ENCODE measurements at places on chromosomes 13 and 19.

DNA sequence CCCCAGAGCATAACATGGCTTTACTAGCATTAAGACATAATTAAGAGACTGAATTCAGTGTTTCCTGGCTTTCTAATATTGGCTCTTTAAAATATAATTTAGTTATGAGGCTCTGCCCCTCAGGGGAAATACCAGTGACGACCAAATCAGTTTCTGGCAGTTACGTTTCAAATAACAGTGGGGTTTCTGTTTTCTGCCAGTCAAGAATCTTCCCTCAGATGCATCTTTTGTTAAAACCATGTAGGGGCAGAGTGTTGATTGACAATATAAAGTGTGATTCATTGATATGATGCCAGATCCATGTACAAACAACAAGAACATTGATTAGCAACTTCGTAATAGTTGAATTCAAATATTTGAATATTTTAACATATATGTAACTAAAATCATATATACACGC lies 1169.7 kb downstream of the DIAPH3 start:
- no peak for DNase-seq

- DNase-seq, result no peak
These were observed 75.7 kb downstream of the ZNF100 start for GRCh38 chr19:21691661-21692060.

DNA sequence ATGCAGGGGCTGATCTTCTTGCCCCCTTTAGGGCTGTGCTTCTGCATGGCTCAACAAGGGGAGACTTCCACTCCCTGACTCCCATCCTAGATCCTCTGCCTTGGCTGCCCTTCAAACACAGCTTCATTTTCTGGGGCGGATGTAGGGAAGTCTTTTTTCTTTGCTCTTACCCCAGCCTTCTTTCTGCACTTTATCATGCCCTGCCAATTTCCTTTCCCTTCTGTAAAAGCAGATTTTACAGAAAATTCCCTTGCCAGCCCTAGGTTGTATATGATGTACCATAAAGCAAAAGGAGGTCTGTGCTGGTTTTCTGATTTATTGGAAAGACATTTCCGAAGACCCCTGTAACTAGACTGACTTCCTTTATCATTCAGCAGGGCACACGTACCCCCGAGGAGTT lies 283.4 kb downstream of the SHISA2 start:
- no peak for DNase-seq

DNA sequence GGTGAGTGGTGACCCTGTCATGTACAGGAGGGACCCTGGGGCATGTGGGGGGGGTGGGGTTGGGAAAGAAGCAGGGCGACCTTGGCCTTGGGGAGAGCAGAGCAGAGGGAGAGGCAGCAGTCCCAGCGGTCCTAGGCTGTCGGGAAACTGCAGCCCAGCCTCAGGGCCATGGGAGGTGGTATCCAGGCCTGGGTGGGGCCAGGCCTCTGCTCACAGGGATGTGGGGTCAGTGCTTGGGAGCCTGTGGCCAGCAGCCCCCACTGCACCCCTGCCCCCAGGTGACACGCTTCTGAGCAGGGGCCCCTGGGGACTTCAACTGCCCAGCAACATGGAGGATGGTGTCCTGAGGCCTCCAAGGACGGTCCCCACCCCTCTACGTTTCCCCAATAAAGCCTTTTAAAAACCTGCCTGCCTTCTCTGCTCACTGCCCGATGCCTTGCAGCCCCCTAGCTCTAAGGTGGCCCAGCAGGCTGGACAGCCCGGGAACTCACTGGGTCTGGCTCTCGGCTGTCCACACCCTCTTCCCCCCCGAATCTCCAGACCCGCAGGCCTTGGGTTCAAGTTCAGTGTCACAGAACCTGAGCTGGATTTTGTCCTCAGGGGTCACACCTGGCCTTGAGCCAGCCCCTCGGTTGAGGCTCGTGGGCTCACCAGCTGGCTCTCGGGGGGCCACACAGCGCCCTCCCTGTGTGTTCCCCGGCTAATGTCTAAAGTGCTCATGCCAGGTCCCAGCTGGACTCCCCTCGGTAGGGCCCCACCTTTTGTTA lies 6.9 kb downstream of the PNKP start:
- no peak for DNase-seq

DNA sequence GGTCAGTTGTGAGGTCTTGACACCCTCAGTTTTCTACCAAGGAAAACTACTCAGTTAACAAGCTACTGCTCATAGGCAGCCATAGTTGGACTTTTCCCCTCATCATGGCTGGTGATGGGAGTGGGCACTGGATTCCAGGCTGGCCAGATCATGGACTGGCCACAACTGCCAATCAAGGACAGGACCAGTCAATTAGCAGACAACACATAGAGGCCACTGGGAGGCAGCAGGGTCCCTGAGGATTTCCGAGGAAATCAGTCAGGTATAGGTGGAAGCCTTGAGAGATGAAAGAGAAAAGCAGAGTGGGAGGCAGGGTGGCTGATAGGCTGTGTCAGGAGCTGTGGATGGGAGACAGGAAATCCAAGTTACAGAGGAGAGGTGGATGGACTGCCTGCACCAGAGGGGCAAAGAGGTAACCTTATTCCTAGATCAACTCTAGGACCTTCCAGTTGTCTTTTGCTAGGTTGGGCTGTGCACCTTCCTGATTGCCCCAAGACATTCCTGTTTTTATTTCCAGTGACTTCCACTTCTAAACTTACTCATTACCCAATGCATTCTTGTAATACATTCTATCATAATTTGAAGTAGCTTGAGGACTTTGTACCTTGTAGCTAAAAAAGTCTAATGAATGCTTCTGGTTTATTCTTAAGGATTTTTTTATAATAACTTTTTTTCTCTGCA lies 361.8 kb downstream of the KCNRG start:
- DNase-seq, result no peak

- DNase-seq, result no peak
These were observed 107.4 kb downstream of the DNAJC3 start for GRCh38 chr13:95784161-95784899.

GRCh38 chr19:46915386-46915785 lies 54.6 kb downstream of the ARHGAP35 start:
- no peak for DNase-seq

GRCh38 chr13:114118511-114119123 lies 13.8 kb downstream of the RASA3 start:
- DNase-seq, result no peak

DNA sequence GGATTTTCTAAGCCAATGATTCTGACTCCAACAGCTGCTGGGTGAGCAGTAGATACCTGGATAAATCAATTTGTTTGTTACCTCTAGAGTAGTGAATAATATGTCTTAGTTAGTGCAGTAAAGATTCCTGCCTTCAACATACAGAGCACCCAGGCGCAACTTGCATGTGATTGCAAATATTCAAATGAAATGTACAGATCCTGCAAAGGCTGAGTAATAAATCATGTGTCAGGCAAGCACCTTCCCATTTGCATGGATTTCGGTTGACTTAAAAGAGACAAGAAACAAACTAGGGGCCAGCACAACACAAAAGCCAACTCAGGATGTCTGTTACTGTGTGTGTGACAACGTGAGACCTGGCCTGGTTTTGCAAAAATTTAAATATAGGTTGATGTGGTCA lies 79.7 kb downstream of the TNFSF11 start:
- no peak for DNase-seq

DNA sequence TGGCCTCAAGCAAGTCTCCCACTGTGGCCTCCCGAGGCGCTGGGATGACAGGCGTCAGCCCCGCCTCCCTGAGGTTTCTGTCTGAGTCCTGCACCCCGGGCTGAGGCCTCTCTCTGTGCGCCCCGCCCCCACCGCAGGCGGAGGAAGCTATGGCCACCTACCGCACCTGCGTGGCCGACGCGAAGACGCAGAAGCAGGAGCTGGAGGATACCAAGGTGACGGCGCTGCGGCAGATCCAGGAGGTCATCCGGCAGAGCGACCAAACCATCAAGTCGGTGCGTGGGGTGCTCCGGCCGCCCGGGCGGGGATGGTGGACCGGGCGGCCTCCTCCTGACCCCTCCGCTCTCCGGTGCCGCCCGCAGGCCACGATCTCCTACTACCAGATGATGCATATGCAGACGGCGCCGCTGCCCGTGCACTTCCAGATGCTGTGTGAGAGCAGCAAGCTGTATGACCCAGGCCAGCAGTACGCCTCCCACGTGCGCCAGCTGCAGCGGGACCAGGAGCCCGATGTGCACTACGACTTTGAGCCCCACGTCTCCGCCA lies 12.7 kb downstream of the ARHGAP45 start:
- DNase-seq, result no peak

DNA sequence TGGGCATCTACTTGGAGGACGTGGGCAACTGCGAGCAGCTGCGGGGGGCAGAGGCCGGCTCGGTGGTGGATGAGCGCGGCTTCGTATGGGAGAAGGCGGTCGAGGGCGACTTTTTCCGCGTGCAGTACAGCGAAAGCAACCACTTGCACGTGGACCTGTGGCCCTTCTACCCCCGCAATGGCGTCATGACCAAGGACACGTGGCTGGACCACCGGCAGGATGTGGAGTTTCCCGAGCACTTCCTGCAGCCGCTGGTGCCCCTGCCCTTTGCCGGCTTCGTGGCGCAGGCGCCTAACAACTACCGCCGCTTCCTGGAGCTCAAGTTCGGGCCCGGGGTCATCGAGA lies 10.3 kb upstream of the STRN4 start:
- no peak for DNase-seq

- DNase-seq, result no peak
These were observed 1032.4 kb upstream of the MIR17HG start for GRCh38 chr13:90315061-90315460.

- DNase-seq, result no peak
These were observed 170.9 kb upstream of the ZNF507 start for GRCh38 chr19:32174386-32175113.

DNA sequence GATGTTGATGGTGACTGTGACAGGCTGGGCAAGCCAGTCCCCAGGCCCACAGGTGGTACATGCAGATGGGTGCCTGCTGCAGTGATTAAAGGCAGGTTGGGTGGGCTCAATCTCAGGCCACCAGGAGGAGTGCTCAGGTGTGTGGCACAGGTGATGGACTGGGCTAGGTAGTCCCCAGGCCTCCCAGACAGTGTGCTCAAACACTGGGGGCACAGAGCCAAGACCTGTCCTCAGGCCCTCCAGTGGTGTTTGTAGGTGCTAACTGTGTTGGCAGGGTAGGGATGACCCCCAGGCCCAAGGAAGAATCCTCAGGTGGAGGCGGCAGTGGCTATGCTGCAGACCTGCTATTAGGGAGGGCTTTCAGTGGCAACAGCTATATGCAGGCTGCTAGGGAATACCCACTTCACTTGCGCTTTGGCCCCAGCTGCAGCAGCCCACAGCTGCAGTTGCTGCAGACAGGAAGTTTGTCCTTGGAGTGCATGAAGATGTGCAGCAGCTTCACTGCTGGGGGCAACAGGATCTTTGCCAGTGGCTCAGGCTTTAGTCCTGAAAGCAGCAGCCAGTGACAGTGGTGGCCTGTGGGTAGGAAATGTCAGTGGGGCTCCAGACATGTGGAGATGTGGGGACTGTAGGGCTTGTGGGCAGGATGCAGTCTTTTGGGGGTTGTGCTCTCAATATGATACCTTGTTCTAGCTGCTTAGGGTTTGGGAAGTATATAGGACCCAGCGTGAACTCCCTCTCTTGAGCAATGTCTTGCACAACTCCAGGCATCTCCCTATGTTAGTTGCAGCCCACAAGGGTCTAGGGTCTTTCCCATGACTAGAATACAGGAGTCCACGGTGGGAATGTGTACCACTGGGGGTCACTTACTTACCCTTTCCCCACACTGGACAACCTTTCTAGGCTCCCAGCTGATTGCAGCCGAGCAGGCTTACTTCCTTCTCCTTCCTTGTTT lies 54.1 kb upstream of the MLNR start:
- DNase-seq, result no peak

DNA sequence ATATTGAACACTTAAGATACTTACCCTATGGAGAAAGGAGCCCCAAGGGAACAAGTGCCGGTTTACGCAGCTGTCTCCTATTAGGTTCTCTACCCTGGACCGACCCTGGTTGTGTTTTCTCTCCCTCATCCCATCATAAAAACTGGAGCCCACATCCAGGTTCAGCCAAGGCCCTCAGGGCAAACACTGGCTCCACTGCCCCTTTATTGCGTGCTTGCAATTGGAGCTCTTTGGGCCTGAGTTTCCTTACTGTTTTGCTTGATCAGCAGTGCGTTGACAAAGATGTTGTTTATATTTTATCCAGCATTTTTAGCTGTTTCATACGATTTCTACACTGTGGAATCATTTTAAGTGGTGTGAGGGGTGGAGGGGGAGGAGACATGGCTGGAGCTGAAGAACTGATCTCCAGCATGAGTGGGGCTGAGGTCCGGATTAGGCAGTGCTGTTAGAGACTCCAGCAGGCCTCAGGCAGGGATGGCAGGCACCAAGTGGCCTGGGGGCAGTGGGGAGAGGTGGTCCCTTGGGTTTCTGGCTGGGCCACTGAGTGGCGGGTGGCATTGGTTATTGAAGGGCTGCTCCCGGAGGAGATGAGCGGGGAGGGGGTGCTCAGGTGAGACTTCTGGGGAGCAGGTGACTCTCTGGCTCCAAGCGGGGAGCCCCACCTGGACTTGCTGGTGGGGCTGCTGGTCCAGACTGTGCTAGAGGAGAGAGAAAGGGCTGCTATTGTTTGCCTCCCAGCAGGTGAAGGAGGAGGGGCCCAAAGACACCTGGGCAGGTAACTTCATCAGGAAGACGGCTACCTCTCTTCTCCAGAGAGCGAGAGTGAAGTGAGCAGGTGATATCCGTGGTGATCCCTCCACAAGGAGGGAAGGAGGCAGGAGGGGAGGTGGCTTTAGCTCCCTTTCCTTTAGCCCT lies 62.4 kb upstream of the RNF113B start:
- DNase-seq, result no peak

DNA sequence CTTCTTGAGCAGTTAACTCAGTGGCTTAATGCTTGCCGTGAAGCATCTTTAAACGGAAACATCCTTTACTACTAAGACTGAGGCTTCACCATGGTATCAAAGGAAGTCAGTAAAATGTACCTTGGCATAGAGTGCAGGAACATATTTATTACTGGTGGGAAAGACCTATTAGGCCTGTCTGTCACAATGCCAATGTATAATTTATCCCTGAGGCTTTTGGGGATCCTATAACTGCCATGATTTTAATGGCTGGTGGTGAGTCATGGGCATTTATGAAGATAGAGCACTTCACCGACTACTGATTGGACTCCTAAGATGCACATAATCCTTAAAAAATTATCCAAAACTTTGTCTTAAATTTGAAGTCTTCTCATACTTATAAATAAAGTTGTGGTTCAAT lies 79.6 kb downstream of the FGF14 start:
- no peak for DNase-seq

DNA sequence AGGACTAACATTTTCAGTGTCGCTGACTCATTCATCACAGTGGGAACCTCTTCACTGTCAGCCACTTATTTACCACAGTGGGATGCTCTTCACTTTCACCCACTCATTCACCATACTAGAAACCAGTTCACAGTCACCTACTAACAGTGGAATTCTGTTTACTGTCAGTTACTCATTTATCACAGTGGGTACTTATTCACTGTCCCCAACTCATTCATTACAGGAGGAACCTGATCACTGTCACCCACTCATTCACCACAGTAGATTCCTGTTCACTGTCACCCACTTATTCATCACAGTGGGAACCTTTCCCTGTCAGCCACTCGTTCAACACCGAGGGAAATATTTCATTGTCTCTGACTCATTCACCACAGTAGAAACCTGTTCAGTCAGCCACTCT lies 10.1 kb upstream of the ZNF85 start:
- DNase-seq, result no peak

GRCh38 chr19:40116075-40116474 lies 25.3 kb upstream of the ZNF780A start:
- no peak for DNase-seq

All from stimulated activated CD8-positive, alpha-beta memory T cell treated with anti-CD3 and anti-CD28 coated beads, Interleukin-4, amount 100 ng/mL, for 4 hours (primary cell).